ENCODE measurements at places on chromosomes 16 and 17. TPM values are rescaled to one million over a fixed set of nuclear protein-coding genes. Genes with fewer than 3 reads are reported as not detected.
A peak's percentile ranks its signal among the peaks of the same experiment; 100 is the strongest.

Gene ARL5C
- total RNA-seq = not detected

Gene SPATA32
- not detected for total RNA-seq

- no peak for DNase-seq
These were observed 4.6 kb upstream of the GSE1 start for GRCh38 chr16:85608515-85608885.

DNA sequence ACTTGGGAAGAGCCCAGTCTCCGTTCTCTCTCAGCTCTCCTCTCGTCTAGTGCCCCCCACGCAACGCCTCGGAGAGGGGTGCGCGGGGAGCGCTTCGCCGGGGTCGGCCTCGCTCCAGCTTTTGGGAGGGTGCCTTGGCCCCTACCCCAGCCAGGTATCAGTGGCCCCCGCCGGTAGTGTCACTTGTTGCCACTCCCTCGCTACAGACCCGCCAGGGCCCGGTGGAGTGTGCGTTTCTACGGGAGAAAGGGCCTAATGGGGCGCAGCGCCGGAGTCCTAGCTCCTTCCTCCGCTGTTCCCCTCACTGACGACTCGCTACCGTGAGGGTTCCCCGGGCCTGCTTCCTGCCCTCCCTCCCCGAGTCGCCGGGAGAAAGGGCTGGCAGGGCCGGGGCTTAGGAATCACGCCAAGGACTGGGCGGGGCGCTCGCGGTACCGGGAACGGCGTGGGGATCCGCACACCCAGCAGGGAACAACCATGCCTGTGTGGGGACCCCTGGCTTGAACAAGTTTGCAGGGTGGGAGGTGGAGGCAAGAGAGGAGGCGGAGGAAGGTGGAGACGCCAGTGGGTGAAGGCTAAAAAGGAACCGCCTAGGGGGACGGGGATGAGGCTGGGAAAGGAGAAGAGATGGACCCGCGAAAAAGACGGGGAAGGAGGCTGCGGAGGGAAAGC, 997 bp upstream of the CDH11 start:
- peak; percentile 73 for DNase-seq

- DNase-seq = no peak
These were observed 97.3 kb downstream of the SDK2 start for GRCh38 chr17:73546770-73547536.

- DNase-seq = no peak
These were observed 1.9 kb downstream of the HS3ST3A1 start for GRCh38 chr17:13599864-13600263.
